Effector memory CD4-positive, alpha-beta T cell (primary cell): ENCODE measurements at places on chromosomes 7 and 10.

- no peaks in the 10 kb centered on the region for H3K36me3 ChIP-seq
- no peak for DNase-seq
- no peak overlapping the region for H3K4me3 ChIP-seq
- no peak overlapping the region for H3K27ac ChIP-seq
- no peaks in the 10 kb centered on the region for H3K27me3 ChIP-seq
- no peaks in the 10 kb centered on the region for H3K4me1 ChIP-seq
Measured at GRCh38 chr10:116521424-116522290, 24.1 kb upstream of the PNLIP start.

GRCh38 chr7:45998506-45998905, 77.4 kb upstream of the IGFBP3 start:
- H3K36me3 ChIP-seq = no peaks in the 10 kb centered on the region
- H3K4me1 ChIP-seq = no peaks in the 10 kb centered on the region
- no peak for DNase-seq
- no peaks in the 10 kb centered on the region for H3K27me3 ChIP-seq
- H3K4me3 ChIP-seq = no peak overlapping the region
- H3K27ac ChIP-seq = no peak overlapping the region

DNA sequence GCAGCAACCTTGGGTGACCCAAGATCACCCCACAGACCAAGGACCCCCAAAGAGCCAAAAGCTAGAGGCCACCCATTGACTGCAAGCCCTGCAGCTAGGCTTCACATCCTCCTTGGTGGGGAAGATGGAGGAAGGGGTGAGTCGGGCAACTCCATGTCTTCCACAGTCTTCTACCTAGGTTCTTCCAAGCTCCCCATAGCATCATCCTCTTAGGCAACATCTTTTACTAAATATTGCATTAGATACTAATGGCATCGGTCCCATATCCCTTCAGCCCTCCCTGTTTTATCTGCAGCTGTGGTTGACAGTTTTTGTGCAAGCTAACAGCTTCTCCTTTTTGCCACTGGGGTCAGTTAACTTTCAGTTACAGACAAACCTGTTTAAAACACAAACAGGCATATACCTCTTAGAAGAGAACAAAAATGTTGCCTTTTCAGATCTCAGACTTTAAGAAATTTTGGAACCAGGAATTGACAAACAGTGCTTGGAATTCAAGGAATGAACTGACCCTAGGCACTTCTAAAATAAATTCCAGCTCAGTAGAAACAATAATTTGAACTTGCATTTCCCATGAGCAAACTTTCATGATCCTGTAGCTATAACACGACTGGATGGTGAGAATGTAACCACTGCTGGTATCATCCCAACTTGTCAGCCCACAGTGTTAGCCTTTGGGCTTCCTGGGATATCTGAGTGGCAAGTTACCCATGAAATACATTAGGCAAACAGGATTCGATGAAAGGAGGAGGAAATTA, 33.9 kb upstream of the MSMB start:
- no peak overlapping the region for H3K27ac ChIP-seq
- no peaks in the 10 kb centered on the region for H3K27me3 ChIP-seq
- H3K36me3 ChIP-seq = no peaks in the 10 kb centered on the region
- H3K4me3 ChIP-seq = no peak overlapping the region

DNA sequence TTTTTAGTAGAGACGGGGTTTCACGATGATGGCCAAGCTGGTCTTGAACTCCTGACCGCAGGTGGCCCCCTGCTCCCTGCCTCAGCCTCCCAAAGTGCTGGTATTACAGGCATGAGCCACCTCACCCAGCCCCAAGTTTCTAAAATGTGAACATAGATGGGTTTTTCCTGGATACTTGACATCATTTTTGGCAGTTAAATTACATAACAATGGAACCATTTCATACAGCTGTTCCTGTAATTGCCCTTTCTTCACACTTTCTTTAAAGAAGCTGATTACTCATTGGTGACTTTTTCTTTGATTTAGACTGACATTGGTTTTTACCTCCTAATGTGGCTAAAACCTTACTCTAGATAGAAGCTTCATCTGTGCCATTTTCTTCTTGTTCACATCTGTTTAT, 5.9 kb downstream of the ZKSCAN1 start:
- peaks cover 11% of the 10 kb centered on the region for H3K4me1 ChIP-seq
- DNase-seq = no peak
- H3K27me3 ChIP-seq = no peaks in the 10 kb centered on the region

GRCh38 chr7:80385508-80385907, 126.4 kb downstream of the GNAT3 start:
- no peaks in the 10 kb centered on the region for H3K36me3 ChIP-seq
- no peak overlapping the region for H3K27ac ChIP-seq
- no peak for DNase-seq
- H3K4me1 ChIP-seq = no peaks in the 10 kb centered on the region

GRCh38 chr10:86057708-86058107, 308.9 kb downstream of the GRID1 start:
- H3K4me1 ChIP-seq = no peaks in the 10 kb centered on the region
- DNase-seq = no peak
- H3K27me3 ChIP-seq = no peaks in the 10 kb centered on the region
- H3K4me3 ChIP-seq = no peak overlapping the region
- H3K36me3 ChIP-seq = no peaks in the 10 kb centered on the region
- H3K27ac ChIP-seq = no peak overlapping the region

GRCh38 chr7:120725376-120726039, 132.4 kb downstream of the TSPAN12 start:
- H3K4me3 ChIP-seq = no peak overlapping the region
- H3K36me3 ChIP-seq = no peaks in the 10 kb centered on the region

GRCh38 chr7:106639476-106640334, 21.3 kb downstream of the CCDC71L start:
- no peaks in the 10 kb centered on the region for H3K36me3 ChIP-seq
- H3K4me3 ChIP-seq = no peak overlapping the region
- H3K27ac ChIP-seq = no peak overlapping the region
- H3K4me1 ChIP-seq = no peaks in the 10 kb centered on the region
- no peaks in the 10 kb centered on the region for H3K27me3 ChIP-seq

GRCh38 chr7:167090-167855, 25.1 kb upstream of the FAM20C start:
- no peaks in the 10 kb centered on the region for H3K27me3 ChIP-seq
- H3K27ac ChIP-seq = no peak overlapping the region
- H3K36me3 ChIP-seq = no peaks in the 10 kb centered on the region
- no peak overlapping the region for H3K4me3 ChIP-seq

DNA sequence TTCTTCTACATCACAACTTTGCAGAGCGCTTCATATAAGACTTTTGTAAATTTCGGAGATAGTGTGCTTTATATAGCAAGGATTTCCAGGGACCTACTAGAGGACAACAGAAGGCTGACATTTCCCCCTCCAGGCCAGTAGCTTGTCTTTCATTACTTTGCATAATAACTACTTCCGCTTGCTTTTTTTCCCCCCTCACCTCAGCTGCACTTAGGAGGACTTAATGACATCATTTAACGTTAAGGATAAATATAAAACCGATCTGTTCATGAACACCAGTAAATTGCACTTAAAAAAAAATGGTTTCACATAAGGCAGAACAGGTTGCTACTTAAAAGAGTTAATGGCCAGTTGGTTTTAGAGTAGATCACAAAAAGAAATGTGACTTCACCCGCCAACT, 172.3 kb downstream of the AUTS2 start:
- no peaks in the 10 kb centered on the region for H3K36me3 ChIP-seq
- no peak for DNase-seq
- no peaks in the 10 kb centered on the region for H3K27me3 ChIP-seq
- no peaks in the 10 kb centered on the region for H3K4me1 ChIP-seq
- no peak overlapping the region for H3K27ac ChIP-seq

- H3K27me3 ChIP-seq = no peaks in the 10 kb centered on the region
- DNase-seq = no peak
- H3K4me3 ChIP-seq = no peak overlapping the region
- no peaks in the 10 kb centered on the region for H3K4me1 ChIP-seq
- H3K36me3 ChIP-seq = no peaks in the 10 kb centered on the region
- H3K27ac ChIP-seq = no peak overlapping the region
Measured at GRCh38 chr7:142567201-142568075, 181.8 kb upstream of the PRSS1 start.

DNA sequence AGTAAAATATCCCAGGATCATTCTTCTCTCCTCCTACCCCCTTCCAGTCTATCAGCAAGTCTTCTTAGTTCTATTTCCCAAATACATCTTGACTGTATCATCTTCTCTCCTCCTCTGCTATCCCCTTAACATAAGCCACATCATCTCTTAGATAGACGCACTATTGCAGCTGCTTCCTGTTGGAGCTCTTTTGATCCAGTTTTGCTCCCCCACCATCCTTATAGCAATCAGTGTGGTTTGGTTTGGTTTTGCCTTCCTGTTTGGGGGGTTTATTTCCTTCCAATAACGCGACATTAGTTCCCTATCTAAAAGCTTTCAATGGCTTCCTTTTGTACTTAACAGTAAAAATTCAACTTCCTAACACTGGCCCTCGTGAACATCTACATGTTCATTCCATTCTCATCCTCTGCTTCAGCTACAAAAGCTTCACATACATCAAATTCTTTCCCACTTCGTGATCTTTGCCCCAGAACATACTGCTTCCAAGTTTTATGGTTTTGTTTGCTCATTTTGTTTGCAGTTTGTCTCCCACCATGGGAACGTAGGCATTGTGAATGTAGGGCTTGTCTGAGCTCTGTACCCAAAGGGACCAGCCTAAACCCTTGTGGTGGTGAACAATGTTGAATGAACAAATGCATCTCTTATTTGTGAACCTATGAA, 33.7 kb upstream of the PLXDC2 start:
- no peak for DNase-seq
- H3K36me3 ChIP-seq = no peaks in the 10 kb centered on the region
- no peaks in the 10 kb centered on the region for H3K4me1 ChIP-seq
- no peak overlapping the region for H3K4me3 ChIP-seq
- H3K27ac ChIP-seq = no peak overlapping the region
- H3K27me3 ChIP-seq = no peaks in the 10 kb centered on the region

- no peaks in the 10 kb centered on the region for H3K36me3 ChIP-seq
- H3K27me3 ChIP-seq = no peaks in the 10 kb centered on the region
- no peak overlapping the region for H3K4me3 ChIP-seq
- no peak overlapping the region for H3K27ac ChIP-seq
Measured at GRCh38 chr7:108618056-108618455, 48.4 kb downstream of the DNAJB9 start.

GRCh38 chr10:68574051-68574450, 13.9 kb downstream of the TET1 start:
- H3K27me3 ChIP-seq = no peaks in the 10 kb centered on the region
- H3K4me3 ChIP-seq = no peak overlapping the region
- no peak overlapping the region for H3K27ac ChIP-seq
- DNase-seq = no peak
- no peaks in the 10 kb centered on the region for H3K4me1 ChIP-seq

- H3K27me3 ChIP-seq = no peaks in the 10 kb centered on the region
- no peak overlapping the region for H3K27ac ChIP-seq
- DNase-seq = no peak
- no peak overlapping the region for H3K4me3 ChIP-seq
- H3K4me1 ChIP-seq = peaks cover 4% of the 10 kb centered on the region
Measured at GRCh38 chr10:6009150-6009549, 31.8 kb upstream of the IL15RA start.

- H3K27me3 ChIP-seq = peaks cover 17% of the 10 kb centered on the region
- no peak overlapping the region for H3K27ac ChIP-seq
- no peak for DNase-seq
- no peak overlapping the region for H3K4me3 ChIP-seq
Measured at GRCh38 chr10:62820586-62820985, 4.4 kb upstream of the EGR2 start.

DNA sequence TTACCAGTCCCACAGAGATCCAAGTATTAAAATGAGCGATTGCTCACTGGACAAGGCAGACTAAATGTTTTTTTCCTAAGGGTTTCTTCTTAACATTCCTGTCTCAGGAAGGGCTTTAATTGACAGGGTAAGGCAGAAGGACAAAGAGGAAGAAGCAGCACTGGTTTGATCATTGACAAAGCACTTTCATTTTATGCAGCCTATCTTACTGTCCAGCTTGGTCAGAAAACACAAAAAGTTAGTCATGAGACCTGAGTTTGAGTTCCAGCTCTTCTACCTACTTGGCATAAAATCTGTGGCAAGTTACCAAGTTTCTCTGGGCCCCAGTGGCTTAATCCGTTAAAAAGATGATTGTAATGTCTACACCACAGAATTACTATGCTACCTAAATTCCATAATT, 458.5 kb downstream of the GFRA1 start:
- no peaks in the 10 kb centered on the region for H3K36me3 ChIP-seq
- no peaks in the 10 kb centered on the region for H3K4me1 ChIP-seq
- H3K4me3 ChIP-seq = no peak overlapping the region
- no peak overlapping the region for H3K27ac ChIP-seq
- no peak for DNase-seq

DNA sequence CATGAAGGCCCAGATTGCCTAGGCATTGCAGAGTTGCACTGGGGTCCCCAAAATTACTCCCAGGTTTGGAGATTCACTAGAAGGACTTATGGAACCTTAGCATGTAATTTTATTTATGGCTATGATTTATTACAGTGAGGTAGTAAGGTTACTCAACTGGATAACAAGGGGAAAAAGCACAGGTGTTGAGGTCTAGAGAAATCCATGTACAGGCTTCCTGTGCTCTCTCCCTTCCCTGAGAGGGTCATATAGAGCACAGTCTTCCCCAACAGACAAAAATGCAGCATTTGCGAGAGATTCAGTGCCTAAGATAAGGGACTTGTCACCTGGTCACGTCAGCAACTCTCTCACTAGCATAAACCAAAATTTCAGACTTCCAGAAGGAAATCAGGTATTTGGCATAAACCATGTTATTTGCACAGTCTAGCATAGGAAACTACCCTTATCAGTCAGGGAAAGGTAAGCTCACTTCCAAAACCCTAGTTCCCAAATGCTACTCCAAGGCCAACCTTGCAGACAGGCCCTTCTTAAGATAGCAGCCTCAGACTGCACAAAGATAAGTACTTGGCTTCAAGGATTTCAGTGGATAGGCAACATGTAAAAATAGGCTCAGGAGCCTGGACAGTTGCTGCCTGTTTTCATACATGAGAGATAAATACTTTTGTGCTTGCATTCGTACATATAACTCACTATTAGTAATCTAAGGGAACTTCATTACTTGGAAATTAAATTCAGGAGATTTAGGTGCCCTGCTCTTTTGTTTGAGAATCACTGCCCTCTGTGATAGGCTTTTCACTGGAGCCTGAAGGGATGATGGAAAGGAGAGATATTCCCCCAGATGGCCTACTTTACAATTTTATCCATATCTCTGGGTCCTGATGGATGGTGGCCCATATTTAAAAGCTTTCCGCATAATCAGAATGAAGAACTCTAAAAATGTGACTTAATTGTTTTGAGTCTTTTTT, 378.4 kb upstream of the LRGUK start:
- no peak overlapping the region for H3K27ac ChIP-seq
- H3K36me3 ChIP-seq = no peaks in the 10 kb centered on the region
- no peak for DNase-seq
- H3K4me1 ChIP-seq = no peaks in the 10 kb centered on the region
- no peaks in the 10 kb centered on the region for H3K27me3 ChIP-seq

GRCh38 chr10:126278851-126279250, 109.4 kb downstream of the ADAM12 start:
- DNase-seq = no peak
- H3K4me1 ChIP-seq = no peaks in the 10 kb centered on the region
- no peak overlapping the region for H3K4me3 ChIP-seq
- no peaks in the 10 kb centered on the region for H3K27me3 ChIP-seq
- H3K36me3 ChIP-seq = no peaks in the 10 kb centered on the region

GRCh38 chr10:47404937-47405336, 20.8 kb upstream of the ZNF488 start:
- no peak for DNase-seq
- no peaks in the 10 kb centered on the region for H3K4me1 ChIP-seq
- no peak overlapping the region for H3K4me3 ChIP-seq

- H3K4me3 ChIP-seq = no peak overlapping the region
- H3K27me3 ChIP-seq = no peaks in the 10 kb centered on the region
- H3K36me3 ChIP-seq = no peaks in the 10 kb centered on the region
- H3K27ac ChIP-seq = no peak overlapping the region
- no peak for DNase-seq
- H3K4me1 ChIP-seq = no peaks in the 10 kb centered on the region
Measured at GRCh38 chr7:132112106-132112505, 464.2 kb downstream of the PLXNA4 start.
